Stimulated activated naive CD4-positive, alpha-beta T cell (primary cell): ENCODE measurements at places on chromosomes 5 and 9.

DNA sequence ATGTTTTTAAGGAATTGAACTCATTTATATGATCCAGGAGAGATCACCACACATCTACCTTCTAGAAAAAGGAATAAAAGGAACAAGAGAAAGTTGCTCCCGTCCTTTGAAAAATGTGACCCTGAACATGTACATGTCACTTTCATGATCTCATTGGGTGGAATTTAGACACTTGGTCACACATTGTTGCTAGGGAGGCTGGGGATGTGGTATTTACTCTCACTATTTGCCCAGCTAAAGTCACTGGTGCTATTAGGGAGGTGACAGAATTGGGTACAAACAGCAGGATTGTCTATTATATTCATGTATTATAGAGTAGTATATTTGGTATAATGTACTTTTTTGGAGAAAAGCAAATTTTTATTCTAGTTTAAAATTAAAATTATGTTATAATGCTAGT is 2.1 kb upstream of the CDH10 start:
- no peak for DNase-seq

- DNase-seq, result no peak
Measured at GRCh38 chr5:166165596-166165995, 2125.8 kb upstream of the WWC1 start.

GRCh38 chr5:57666582-57666981 is 184.0 kb upstream of the ACTBL2 start:
- DNase-seq, result no peak

GRCh38 chr5:13439430-13439829 is 505.1 kb downstream of the DNAH5 start:
- DNase-seq, result no peak

GRCh38 chr9:74309654-74310053 is 187.5 kb upstream of the RORB start:
- DNase-seq, result no peak

DNA sequence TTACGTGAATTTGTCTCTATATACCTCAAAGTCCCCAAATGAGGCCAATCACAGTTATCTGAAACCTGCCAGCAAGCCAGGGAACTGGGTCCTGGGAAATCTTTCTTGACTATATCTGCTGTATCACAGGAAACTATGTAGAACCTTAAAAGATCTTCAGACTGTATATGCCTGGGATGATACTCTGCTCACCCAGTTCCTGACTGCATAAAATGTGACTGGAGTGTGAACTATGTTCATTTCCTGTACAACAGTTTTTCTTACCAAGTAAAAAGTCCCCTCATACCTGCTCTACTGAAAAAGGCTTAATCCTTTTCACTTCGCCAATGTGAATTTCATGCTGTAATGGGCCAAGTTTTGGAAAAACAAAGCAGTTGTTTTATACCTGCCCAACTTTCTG is 162.9 kb downstream of the ELAVL2 start:
- DNase-seq, result no peak

GRCh38 chr9:99158629-99159028 is 53.7 kb downstream of the TGFBR1 start:
- DNase-seq, result no peak

DNA sequence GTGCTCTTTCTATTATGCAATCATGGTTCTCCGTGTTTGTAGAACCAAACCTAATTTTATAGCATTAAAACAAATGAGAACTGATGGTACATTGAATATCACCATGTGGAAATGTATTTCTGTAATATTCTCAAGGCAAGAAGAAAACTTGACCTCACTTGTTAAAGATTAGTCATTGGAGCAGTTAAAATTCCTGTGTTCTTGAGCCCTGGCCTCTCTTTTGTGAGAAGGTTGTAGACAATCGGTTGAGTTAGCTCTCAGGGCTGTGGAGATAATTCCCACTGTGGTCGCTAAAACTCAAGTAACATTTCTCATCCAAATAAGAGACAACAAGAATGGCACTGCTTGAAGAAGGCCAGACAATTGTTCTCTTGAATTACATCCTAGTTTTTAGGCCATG is 216.0 kb upstream of the KLF4 start:
- DNase-seq, result no peak

DNA sequence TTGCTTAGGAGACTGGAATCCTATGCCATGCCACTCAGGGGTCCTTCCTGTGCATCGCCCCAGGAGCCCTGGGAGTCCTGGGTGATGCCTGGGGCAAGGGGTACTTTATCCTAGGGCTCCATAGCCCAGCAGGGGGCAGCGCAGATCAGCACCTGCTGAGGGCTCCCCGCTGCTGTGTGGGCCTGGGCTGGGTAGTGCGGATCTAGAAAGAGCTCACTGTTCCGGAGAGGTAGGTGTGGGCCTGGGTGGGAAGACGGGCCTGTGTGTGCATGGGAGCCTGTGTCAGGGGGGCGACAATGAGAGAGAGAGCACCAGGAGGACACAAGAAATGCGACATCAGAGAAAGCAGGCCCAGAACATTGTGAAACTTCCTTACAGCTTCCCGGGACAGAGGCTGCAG is 11.4 kb upstream of the DAB2IP start:
- no peak for DNase-seq

- DNase-seq, result no peak
Measured at GRCh38 chr9:131001990-131002389, 7.0 kb upstream of the LAMC3 start.

DNA sequence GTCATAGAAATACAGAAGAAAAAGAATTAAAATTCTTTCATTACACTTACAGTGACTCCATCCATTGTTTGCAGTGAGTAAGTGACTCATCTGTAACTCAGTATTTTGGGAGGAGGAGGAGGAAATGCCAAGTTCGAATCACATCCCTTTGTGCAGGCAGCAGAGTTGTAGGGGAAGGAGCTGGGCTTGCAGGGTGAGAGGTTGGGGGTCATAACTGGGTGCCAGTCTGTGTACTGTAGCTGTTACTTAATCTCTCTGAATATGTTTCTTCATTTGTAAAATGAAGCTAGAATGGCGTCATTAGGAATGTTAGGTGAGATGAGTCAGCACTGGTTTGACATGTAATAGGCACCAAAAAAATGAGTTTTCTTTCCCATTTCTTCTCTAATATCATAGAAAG is 235.7 kb upstream of the ADAMTSL1 start:
- DNase-seq, result no peak

GRCh38 chr9:97704345-97704677 is 7.2 kb upstream of the XPA start:
- DNase-seq, result no peak

DNA sequence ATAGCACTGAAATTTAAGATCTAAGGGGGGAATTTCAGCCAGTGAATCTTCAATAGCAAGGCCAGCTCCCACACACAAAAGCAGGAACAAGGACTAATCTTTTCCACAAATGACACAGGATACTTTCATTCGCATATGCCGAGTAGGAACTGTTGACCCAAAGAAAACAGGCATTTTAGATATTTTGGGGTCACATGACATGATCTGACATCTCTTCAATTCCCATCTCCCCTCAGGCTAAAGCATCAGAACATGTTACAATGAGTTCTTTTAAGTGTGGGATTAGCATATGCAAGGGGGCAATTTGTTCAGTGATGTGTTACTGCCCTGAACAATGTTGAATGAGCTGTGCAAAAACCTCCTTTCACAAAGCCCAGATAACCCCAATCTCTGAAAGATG is 68.2 kb downstream of the TLE1 start:
- no peak for DNase-seq

DNA sequence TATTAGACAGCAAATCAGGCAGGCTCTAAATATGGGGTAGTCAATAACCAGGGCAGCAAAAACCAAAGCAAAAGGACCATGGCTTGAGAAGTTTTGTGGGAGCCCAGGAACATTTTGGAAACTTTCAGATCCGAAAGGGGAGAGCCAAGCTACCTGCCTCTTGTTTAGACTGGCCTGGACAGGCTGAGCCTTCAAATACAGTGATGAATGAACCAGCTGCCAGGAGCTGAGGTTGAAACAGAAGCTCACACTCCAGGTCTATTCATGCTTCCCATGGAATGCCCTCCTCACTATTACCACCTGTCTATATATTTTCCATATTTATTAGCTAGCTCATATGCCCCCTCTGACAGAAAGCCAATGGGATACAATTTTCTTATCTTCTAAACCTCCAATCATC is 150.8 kb upstream of the SLC44A1 start:
- DNase-seq, result no peak

GRCh38 chr5:76291305-76292077 is 111.6 kb upstream of the IQGAP2 start:
- no peak for DNase-seq

- DNase-seq, result no peak
Measured at GRCh38 chr9:114729706-114730105, 47.7 kb upstream of the TEX48 start.

GRCh38 chr9:125233678-125234077 is 7.5 kb downstream of the HSPA5 start:
- DNase-seq, result no peak

DNA sequence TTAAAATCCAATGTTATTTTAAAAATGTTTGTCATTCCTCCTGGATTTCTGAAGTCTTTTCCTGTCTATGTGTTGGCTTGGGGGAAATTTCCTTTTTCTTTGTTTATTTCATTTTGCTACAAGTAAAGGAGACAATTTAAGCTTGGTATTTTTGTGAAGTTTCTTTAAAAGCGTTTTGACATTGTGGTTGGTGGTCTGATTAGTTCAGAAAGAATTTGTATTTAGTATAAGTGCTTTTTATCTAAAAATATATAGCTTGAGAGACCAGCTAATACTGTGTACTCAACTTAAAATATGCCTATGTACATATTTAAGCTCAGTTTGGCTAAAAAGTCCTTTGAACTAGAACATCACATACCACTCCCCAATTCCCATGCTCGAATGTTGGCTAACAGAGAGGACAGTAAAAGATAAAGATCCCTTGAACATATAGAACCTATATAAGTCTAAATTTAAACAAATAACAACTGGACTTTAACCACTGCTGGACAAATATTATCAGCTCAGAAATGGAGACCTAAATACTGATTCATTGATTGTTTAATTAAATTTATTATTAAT is 237.6 kb downstream of the TLE4 start:
- DNase-seq, result no peak

DNA sequence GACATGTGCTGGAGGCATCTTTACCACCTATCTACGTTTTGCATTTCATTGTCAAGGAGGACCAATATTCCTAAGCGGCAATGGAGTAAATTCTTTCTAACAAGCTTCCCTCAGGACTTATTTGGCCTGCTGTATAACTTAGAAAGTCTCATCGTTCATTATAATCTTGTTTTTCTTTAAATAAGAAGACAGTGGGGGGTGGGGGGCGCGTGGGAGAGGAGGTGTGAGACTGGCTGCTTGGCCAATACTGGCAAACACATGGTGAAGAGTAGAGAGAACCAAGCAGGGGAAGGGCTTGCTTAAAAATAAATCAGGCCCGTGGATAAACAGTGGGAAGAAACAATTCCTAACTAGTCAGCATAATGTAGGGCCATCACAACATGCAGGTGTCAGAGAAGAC is 217.2 kb downstream of the GRIA1 start:
- no peak for DNase-seq

DNA sequence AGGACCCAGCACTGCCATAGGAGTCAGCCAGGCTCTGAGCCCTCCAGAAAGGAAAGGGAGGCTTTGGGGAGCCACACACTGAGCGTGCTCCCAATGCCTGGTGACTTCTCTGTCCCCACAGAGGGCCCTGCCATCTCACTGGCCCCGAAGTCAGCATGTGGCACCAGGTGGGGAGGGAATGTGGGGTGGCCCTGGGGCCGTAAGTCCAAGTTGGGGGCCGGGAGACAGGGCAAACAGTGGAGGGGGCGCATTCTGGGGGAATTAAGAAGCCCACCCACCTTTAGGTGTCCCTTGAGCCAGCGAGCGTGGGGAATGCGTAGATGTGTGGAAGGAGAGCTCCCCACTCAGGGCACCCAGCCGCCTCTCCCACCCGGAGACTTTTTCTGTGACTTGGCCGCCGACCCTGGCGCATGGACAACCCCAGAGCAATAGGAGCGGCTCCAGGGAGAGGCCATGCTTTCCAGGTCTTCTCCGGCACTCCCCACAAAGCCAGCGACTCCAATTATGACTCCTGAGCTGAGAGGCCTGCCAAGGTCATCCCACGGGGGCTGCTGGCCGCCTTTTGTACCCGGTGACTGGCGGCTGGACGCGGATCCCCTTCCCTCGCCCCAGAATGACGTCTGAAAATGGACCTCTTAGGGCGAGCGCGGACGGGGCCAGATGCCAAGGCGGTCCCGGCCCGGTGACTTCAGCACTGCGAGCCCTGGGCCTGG is 9.8 kb downstream of the IRX1 start:
- DNase-seq, result no peak

DNA sequence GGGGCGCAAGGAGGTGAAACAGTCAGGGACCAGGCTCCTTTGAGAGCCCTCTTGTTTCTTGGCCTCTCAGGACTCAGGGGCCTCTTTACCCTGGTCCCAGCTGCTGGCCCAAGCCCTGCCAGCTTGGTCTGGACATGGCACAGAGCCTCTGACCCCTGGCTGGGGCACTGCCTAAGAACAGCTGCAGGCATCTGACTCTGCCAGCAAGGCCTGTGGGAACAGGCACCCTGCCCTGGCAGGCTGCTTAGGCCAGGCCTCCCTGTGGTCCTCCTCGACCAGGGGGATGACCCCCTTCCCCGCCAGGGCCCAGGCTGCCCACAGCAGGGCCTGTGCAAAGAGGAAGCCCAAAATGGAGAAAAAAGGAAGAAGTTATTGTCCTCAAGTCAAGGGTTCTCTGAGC is 25.5 kb downstream of the OLFML2A start:
- DNase-seq, result no peak

DNA sequence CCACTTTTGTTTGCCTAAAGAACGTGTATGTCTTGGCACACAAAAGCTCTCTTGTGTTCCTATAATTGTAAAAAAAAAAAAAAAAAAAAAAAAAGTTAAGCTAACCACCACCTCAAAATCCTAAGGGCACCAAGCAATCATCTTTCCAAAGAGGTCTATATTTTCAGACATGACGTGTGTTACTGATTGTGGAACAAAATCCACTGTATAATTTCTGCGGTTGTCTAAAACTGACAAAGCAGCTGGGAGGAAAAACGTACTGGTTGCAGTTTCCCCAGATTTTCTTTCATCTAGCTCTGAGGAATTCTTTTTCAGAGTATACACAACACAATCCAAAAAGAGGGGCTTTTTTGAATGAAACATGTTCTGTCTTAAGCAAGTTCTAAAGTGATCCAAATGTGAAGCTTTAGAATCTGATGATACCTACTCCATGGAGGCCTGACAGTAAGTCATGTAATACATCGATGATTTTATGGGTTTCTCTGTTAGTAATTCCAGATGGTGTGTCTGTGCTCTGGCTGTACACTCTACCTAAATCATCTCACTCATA is 375.6 kb upstream of the NUDT12 start:
- DNase-seq, result no peak

DNA sequence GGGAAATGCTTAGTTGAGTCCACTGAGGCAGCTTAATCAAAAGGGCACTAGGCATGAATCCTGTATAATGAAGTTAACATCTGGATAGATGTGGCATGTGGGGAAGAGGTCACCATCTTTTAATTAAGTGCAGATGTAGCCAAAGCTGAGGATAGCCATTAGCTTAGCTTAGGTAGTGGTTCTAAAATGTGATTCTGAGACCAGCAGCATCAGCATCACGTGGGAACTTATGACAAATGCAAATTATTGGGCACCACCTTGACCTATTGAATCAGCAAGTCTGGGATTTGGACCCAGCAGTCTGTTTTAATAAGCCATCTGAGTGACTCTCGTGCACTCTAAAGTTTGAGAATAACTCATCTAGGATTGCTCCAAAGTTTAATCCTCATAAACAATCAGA is 63.8 kb downstream of the SNCAIP start:
- DNase-seq, result no peak

- DNase-seq, result no peak
Measured at GRCh38 chr9:81456431-81457006, 232.8 kb downstream of the TLE1 start.

- no peak for DNase-seq
Measured at GRCh38 chr5:74199005-74199404, 441.5 kb downstream of the ENC1 start.

GRCh38 chr9:27292659-27293405 is 4.1 kb downstream of the EQTN start:
- no peak for DNase-seq
